ENCODE measurements at places on chromosomes 7 and 10.

DNA sequence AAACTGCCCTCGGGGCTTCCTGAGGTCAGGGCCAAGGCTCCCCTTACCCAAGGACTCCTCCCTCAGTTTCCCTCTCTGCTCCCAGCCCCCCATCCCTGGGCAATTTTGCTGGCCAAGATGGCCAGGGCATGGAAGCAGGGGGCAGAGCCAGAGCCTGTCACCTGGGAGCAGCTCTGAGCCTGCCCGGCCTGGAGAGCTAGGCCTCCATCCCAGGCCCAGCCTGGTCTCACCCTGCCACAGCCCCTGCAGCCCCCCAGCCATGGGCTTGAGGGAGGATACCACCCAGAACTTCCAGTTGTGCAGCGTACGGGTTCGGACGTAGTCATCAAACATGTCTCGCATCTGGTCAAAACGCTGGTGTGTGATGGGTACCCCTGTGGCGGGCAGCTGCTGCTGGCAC is 17.0 kb upstream of the TBL2 start:
- DNase-seq, result no peak

DNA sequence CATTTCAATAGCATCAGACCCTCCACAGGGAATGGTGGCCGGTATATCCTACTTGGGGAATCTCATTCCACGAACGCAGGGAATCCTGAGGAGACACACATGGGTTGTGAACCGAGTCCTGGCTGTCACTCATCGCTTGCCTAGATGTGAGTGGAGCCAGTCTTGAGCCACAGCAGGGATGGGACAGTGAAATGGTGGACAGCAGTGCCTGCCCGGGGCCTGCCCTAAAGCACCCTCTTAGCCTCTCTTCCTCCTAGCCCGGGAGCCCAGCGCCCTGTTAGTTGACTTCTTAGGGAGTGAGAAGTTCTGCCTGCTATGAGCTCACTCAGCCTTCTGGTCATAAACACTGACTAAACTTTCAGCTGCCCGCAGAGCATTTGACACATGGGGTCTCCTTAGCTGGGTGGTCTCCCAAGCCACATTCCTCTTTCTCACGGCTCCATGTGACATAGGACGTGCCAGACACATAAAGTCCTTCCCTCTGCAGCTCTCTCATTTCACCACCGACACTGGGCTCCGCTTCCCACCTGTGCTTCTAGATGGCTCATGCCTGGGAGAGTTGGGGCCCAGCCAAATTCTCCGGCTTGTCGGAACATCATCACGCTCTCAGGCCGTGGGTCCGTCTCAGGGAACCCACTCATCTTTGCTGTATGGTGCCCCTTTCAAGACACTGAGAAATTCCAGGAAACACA is 60.9 kb downstream of the TCERG1L start:
- no peak for DNase-seq

DNA sequence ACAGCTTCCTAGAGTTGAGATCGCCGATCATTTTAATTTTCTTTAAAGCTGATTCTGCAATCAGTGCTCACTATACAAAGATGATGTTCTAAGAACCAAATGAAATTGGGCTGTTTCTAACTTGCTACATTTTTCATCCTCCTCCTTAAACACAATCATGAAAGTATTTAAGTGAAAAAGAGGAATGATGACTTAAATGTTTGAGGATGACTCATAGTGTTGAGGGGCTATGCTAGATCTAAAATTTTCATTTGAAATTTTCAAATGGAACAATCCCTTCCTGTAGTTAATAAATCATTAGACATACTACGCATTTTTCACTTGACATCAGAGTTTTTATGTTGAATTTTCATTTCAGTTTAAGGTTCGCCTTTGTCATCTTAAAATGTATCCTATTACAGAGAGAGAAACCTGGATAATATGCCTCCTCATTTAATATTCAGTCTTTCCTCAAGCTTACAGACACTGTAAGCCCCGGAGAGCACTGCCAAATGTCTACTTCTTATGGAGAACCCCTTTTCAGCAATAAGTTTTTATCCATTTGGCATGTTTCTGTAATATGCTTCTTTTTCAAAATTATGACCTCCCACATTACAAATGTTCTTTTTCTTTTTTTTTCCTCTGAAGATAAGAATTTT is 499.6 kb downstream of the MAGI2 start:
- no peak for DNase-seq

DNA sequence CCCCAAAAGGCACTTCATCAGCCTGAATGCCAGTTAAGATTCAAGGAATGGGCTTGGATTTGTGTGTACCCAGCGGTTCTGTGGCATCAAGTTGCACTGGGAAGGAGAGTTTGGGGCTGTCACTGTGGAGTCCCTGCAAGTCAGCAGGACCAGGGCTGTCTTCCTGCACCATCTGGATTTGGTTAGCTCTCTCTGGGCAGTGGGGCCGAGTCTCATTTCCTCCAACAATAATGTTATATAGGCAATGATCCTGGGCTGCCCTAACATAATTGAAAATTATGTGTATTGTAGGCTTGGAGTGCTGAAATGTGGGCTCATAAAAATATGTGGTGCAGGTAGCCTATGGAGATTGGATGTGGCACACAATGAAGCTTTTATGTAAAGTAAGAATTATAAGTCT is 87.2 kb downstream of the TCF7L2 start:
- DNase-seq, result no peak
